Aorta (tissue), 5 donors: ENCODE measurements at places on chromosomes 11 and 22. TPM values are rescaled to one million over a fixed set of nuclear protein-coding genes. Genes with fewer than 3 reads are reported as not detected.

Gene TBX10
- not detected for total RNA-seq

Gene PGA3
- not detected for total RNA-seq

Gene OR51G2
- total RNA-seq, result not detected

Gene HEPACAM
- total RNA-seq, result 0.30 TPM

Gene FOLH1
- total RNA-seq, result 1.9 TPM

Gene MAP4K2
- 11.5 TPM for total RNA-seq

Gene TPBGL
- 0.30 TPM for total RNA-seq

Gene CD3D
- total RNA-seq, result 3.9 TPM

Gene PTPRCAP
- total RNA-seq, result 2.9 TPM

Gene CD3E
- total RNA-seq, result 5.2 TPM
